ENCODE measurements at places on chromosomes 1 and 21.

GRCh38 chr1:32933742-32934322 lies 30.8 kb downstream of the RNF19B start:
- DNase-seq = no peak

DNA sequence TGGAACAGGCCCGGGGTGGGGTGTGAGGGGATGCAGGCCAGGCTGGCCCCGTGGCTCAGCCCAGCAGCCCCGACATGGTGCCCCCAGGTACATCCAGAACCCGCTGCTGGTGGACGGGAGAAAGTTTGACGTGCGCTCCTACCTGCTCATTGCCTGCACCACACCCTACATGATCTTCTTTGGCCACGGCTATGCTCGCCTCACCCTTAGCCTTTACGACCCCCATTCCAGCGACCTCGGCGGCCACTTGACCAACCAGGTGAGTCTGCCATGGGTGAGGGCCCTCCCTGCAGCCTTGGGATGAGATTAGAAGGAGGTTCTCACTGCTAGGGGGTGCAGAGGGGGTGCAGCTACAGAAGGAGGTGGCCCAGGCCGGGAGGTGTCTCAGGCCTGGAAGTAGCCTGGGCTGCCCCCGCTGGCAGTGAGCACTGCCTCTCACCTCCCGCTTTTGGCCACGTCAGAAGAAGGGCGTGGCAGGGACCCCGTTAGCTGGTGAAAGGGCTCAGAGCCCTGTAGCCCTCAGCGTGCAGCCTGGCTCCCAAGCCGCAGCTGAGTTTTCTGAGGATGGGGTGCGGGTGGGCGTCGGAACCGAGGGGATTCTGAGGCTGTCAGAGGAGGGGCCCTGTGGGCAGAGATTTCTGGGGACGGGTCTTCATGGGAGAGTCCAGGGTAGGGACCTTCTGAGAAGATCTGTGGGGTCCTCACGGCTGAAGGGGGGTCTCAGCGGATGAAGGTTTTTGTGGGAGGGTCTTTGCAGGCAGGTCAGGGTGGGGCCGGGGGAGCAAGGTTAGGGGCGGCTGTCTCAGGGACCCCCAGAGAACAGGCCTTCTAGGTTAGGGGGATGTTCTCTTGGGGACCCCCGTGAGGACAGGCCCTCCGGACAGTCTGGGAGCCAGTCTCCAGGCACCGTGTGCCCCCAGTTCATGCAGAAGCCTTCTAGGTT lies 10.4 kb downstream of the TTLL10 start:
- no peak for DNase-seq

DNA sequence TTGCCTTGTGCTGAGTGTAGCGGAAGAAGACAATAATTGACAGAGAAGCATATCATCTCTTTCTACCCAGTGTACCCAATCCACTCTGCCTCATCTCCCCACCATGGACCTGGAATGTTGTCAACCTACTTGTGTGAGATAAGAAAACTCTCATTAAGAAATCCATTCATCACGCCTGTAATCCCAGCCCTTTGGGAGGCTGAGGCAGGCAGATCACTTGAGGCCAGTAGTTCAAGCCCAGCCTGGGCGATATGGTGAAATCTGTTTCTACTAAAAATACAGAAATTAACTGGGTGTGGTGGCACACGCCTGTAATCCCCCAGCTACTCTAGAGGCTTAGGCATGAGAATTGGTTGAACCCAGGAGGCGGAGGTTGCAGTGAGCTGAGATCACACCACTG lies 209.6 kb downstream of the PBX1 start:
- no peak for DNase-seq

GRCh38 chr1:1272341-1273208 lies 1.1 kb downstream of the UBE2J2 start:
- DNase-seq = peak; percentile 21

DNA sequence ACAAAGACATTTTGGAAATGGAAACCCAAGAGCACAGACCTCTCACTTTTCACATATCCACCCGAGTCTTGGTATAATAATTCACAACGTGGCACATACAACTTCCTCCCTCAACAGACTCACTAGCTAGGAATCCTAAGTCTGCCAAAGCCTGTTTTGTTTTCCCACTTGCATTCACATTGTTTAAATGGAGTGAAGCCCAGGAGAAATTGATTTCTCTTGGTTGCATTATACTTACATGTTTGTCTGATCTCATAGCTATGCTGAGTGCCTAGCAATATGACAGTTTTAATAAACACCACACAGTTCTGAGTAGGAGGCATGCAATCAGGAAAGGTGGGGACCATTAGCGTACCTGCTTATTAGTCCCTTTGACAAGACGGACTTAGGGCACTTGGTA lies 348.6 kb upstream of the ADGRL4 start:
- no peak for DNase-seq

GRCh38 chr1:41591891-41592290 lies 107.4 kb upstream of the EDN2 start:
- DNase-seq = no peak

GRCh38 chr1:108824051-108824450 lies 32.8 kb downstream of the AKNAD1 start:
- DNase-seq = no peak

DNA sequence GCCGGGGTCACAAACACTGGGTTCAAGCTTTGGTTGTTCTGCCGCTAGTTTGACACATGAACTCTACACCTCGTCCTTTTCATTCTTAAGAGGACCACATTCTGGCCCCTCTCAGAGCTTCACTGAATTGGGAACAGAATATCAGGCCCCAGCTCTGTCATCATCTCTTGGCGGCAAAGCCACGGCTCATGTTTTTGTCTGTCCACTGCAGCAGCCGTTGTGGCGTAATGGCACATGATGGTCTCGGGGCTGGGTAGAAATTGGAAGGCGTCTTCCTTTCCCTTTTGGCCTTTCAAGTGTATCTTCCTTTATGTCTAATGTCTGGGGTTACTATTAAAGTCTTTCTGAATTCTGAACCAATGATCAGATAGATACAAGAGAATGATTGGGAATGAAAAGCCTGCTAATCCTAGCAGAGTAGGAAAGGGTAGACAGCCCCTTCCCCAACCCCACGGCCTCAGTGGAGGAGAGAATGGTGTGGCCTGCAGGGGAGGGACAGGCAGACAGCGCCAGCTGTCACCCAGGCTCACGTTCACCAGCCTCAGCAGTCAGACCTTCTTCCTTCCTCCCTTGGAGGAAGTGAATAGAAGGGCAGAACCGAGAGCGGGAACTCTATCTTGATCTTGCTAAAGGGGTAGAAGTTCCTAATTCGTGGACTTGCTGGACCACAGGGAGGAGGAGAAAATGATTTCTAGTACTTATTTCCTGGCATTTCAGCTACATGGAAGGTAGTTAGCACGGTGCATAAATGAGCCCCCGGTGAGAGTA lies 498.1 kb downstream of the KIF26B start:
- no peak for DNase-seq

GRCh38 chr1:22450351-22451021 lies 1.2 kb upstream of the ZBTB40 start:
- DNase-seq = no peak

GRCh38 chr1:44261171-44261817 lies 48.0 kb downstream of the DMAP1 start:
- no peak for DNase-seq

- DNase-seq = no peak
Observed at GRCh38 chr1:77642196-77642595, 40.3 kb downstream of the ZZZ3 start.

DNA sequence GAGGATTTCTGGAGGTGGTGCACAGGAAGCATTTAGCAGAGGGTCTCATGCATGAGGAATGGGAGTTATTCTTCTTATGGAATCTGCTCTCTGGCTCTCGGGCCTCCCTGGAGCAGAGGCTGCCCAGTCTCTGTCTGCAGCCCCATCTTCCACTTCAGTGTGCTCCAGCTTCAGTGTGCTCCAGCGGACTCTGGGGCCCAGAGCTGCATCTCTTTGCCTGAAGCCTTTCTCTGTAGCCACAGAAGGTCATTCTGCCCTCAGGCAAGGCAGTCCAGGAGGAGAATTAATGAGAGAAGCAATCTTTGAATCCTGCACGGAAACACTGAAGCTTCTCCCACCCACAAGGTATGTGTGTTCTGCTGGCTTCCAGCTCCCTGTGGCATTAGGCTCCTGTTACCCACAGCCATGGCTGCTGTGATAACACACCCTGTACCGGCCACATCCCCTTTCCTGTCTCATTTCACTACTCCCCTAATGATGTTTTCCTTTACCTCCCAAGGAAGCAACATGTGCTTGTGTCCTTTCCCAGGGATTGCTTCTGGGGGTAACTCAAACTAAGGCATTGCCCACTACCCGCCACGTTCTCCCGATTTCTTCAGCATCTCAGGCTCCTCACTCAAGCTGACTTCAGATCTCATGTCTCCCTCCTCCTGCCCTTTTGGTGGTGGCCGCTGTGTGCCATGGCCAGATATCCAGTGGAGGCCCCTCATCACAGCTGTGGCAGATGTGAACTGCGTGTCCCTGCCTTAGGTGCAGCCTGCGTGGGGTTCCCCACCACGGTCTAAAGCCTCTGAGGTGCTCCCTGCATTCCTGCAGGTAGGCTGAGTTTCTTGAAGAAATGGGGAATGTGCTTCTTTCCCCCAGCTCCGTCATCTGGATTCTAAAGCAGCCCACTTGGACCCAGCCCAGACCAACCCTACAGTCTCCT lies 181.2 kb upstream of the GALNT2 start:
- DNase-seq = peak; percentile 3

DNA sequence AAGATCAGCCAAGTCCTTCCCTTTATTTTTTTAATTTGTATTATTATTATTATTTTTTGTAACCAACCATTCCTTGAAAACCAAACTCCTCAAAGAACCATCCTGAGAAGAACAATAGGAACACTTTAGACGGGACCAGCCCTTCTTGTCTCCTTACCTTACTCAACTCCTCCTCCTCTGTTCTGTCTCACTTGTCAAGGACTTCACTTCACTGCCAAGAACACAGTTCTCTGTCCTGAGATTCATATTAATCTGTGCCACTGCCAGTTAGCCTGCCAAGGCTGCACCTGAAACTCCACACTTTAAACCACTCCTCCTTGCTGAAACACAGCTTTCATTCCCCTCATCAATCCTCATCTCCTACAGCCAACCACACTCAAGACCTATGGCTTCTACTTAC lies 73.8 kb upstream of the ATP1A1 start:
- DNase-seq = no peak

GRCh38 chr1:225578251-225578977 lies 74.5 kb downstream of the ENAH start:
- DNase-seq = no peak

DNA sequence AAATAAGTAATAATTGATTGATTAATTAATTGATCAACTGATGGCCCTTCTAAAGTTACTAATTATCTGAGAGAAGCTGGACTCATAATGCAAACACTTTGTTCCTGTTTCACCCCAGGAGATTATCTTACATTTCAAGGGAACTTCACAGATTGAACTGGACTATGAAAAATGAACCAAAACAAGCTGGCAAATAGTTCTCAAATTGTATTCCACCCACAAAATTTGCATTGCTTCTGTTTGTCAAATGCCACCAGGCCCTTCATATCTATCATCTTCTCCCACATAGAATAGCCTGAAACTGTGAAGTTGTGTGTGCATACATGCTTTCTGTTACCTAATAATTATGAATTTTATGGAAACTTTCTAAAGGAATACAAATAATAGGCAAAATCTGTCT lies 104.0 kb downstream of the ZNF281 start:
- no peak for DNase-seq

DNA sequence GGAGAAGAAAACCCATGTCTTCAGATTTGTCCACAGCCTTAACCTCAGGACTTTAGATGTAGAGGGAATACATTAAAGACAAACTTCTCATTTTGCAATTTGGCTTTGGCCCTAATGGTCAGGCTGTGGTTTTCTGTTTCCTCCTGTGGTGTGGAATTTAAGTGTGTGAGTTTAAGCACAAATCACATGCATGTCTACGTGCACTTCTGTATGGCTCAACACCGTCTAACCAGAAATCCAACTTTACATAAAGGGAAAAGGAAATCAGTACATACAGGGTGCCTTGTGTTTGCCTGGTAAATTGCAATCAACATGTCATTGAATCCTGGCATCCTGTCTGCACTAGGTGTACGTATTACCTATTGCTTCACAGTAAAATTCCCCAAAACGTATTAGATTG lies 1.2 kb upstream of the ZNF124 start:
- DNase-seq = no peak

DNA sequence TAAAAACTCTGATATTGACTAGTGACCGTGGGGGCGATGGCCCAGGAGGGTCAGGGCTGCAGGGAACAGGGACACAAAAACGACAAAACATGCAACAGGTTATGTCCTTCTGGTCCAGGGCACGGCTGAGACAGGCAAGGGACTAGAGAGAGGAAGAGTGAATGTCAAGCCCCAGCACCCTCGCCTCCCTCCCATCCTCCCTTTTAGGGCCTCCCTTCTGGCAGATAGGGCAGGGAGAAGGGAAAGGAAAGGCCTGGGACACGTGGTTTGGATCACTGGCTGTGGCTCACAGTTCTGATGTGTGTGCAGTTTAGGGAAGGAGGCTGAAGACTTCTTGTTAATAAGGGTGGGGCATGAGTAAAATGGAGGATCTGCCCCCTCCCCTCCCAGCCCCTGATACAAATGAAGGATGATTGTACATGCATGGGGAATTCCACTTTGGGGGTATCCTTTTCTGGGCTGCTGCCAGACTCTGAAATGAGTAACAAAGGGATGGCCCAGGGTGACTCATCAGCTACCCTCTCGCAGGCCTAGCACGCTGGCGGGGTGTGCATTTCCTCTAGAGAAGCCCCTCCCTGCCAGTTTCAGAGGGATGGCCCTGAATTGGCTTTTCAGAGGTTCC lies 14.2 kb downstream of the CAPN2 start:
- peak; percentile 88 for DNase-seq

DNA sequence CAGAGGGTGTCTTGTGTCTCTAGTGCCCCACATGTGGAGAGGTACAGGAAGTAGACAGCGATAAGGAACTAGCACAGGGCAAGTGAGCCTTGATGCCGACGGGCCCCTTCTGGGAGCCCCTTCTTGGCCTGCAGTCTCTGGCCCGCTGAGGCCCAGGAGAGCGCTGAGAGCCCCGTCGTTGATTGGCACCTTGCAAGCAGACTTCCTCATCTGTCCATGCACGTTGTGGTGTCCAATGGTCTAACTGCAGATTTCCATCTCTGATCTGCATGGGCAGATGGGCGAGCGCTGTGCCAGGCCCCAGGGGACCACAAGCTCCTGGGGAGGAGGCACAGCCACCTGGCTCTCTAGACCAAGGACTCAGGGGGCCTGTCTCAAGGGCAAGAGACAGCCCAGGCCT lies 32.4 kb downstream of the PLEKHA6 start:
- no peak for DNase-seq

DNA sequence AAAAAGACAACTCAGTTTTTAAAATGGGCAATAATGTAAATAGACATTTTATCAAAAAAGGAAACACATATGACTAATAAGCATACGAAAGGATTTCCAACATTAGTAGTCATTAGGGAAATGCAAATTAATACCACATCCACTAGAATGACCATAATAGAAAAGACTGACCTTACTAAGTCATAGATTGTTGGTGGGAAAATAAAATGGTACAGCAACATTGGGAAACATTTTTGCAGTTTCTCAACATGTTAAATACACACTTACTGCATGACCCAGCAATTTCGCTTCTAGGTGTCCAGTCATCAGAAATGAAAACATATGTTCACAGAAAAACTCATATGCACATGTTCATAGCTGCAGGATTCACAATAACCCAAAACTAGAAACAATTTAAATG lies 29.9 kb upstream of the SLC44A3 start:
- DNase-seq = no peak

Data from activated CD4-positive, alpha-beta T cell treated with anti-CD3 and anti-CD28 coated beads, Interleukin-2, amount 10 ng/mL, durations not matched to agents 7 days and 5 days (primary cell).